Stimulated activated naive CD4-positive, alpha-beta T cell (primary cell): ENCODE measurements at places on chromosomes 11 and 22.
A peak's percentile ranks its signal among the peaks of the same experiment; 100 is the strongest.

GRCh38 chr11:71191201-71191600, 61.2 kb downstream of the SHANK2 start:
- no peak for DNase-seq

DNA sequence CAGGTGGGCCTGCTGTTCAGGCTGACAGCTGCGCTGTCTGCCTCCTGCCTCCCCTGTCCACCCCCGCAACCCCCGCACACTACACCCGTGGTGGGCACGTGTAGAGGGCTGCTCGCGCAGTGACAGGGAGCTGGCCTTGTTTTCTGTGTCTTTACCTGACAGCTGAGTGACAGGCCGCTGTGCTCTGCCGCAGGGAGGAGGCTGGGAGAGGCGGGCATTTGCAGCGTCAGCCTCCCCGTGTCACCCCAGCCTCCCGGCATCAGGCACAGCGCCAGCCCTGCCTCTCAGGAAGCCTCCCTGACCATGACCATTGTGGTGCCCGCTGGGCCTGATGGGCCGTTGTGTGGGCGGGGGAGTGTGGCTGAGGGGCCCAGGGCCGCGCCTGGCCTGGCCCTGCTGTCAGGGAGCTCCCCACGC, 32.0 kb upstream of the RELT start:
- DNase-seq: no peak

DNA sequence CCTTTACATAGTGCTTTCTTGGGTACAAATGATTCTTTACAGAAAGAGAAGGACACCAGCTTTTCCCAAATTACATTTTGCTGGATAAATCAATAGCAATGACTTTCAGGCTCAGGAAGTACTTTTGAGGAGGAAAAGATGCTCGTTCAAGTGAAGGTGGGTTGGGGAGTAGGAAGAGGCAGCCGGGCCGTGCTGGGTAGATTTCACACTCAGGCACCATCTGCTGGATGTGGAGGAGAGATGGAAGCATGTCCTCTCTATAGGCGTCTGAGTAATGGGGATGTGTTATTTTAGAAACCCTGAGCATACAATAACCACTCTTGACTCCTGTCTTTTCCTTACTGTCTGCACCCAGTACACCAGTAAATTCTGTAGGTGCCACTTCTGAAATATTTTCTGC, 152.3 kb upstream of the LARGE1 start:
- no peak for DNase-seq

DNA sequence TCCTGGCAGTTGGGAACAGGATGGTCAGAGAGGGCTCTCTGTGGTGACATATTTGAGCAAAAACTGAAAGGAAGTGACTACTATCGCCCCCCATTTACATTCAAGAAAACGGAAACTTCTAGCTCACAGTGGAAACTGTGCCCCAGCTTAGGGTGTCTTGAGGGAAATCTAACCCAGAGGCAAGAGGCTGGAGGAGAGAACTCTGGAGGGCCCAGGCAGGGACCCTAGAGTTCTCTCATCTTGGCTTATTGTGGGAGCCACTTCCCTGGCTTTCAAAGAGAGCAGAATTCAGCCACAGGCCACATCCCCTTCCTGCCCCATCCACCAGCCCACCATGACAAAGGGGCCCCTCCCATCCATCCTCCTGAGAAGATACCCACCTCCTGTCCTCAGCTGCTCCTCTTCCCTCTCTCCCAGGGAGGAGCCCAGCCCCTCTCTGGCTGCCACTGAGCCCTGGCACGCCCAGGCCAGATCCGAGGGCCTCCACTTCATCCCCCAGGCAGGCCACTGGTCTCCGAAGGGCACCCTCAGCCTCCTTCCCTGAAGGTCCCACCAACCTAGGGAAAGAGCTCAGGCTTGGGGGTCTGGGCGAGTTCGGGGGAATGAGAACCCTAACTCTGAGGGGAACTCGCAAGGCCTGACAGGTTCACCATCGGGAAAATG, 1.6 kb upstream of the TMPRSS13 start:
- DNase-seq: no peak

- DNase-seq: peak; percentile 15
These were observed 3.1 kb upstream of the MN1 start for GRCh38 chr22:27804470-27805297.

DNA sequence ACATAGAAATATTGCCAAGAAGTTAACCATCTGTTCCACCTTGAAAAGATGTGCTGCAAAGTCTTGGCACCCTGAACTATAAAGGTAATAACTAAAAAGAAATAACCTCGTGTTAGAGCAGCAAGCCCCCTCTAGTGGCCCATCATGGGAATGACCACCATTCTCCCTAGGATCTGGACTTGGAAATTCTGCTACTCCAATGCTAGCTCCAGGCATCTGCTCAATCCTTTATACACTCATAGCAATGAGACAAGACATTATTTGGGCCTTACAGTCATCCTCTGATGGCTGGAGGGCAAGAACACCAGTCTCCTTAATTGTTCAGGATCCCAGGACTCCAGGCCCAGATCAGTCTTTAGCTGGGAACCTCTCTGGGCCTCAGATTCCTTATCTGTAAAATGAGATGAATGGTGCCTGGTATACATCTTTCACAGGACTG, 76.0 kb downstream of the CWC15 start:
- no peak for DNase-seq

- DNase-seq: no peak
These were observed 103.1 kb upstream of the PITPNB start for GRCh38 chr22:28021998-28022660.

- DNase-seq: no peak
These were observed 9.6 kb upstream of the MMP3 start for GRCh38 chr11:102853055-102853454.

GRCh38 chr11:65773784-65774411, 6.9 kb downstream of the AP5B1 start:
- no peak for DNase-seq

DNA sequence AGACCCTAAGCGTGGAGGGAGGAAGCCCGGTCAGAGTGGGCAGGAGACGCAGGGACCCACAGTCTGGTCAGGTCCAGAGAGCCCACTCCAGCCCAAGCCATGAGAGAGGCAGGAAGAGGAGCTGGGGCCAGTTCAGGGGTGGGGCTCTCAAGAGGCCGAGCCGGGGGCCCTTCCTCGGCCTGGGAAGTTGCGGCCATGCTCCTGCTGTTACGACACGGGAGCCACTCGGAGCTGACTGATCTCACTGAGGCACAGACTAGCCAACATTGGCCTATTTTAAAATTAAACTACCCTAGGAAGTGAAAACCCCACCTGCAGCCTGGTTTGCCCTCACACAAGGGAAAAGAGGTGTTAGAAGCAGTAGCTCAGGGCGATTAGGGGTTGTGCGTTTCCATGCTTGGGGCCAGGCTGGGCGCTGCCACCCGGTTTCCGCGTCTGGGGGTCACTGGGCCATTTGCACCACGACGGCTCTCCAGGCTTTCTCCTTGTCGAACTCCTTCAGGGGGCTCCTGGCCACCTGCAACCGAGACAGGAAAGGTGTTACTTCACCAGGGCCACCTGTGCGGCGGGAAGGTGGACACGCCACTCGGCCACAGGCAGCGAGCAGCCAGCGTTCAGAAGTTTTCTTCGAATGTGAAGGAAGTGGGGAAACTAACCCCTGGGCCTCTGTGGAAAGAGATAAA, 3.2 kb upstream of the TTLL8 start:
- no peak for DNase-seq

DNA sequence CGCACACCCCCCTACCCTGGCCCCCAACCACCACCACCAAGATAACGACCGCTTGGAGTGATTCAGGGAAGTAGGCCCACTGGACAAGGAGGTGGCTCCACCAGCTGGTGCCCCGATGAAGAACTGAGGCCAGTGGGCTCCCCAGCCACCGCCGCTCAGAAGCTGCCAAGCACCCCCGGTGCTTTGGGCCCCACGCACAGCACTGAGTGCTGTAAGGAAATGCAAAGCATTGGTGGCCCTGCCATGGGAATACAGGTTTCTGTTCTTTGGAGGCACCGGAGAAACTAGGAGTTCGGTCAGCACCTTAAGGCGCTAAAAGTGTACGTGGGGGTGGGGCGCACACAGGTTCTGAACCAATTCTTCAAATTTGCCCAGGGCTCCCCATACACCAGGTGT, 664 bp upstream of the PRSS23 start:
- DNase-seq: no peak

GRCh38 chr22:26406118-26406517, 22.9 kb upstream of the ASPHD2 start:
- DNase-seq: no peak

DNA sequence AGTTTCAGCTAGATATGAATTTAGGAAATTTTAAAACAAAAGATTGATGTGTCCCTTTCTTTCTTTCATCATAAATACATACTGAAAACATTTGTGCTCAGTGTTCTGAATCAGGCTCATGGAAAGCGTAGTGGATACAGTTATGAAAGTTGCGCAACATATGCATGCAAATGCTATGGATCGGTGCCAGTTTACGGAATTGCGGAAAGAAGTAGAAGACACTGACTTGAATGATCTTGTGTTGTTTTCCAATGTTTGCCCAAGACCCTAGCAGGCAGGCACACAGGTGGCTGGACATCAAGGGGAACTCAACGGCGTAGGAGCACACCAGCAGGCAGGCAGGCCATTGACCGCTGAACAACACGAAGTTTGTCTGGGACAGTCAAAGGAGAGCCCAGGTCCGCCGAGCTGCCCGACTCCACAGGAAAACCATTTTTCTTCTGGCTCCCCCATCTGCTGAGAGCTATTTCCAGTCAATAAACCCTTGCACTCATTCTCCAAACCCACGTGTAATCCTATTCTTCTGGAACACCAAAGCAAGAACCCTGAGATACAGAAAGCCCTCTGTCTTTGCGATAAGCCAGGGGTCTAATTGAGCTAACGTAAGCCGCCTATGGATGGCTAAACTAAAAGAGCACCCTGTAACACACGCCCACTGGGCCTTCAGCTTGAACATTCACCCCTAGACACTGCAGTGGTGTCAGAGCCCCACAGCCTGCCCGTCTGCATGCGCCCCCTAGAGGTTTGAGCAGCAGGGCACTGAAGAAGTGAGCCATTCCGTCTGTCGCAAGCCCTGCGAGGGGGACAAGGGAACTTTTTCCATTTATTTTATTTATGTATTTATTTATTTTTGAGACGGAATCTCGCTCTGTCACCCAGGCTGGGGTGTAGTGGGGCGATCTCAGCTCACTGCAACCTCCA, 7.4 kb upstream of the BIRC3 start:
- no peak for DNase-seq

- no peak for DNase-seq
These were observed 96.3 kb downstream of the SWAP70 start for GRCh38 chr11:9760193-9760575.

DNA sequence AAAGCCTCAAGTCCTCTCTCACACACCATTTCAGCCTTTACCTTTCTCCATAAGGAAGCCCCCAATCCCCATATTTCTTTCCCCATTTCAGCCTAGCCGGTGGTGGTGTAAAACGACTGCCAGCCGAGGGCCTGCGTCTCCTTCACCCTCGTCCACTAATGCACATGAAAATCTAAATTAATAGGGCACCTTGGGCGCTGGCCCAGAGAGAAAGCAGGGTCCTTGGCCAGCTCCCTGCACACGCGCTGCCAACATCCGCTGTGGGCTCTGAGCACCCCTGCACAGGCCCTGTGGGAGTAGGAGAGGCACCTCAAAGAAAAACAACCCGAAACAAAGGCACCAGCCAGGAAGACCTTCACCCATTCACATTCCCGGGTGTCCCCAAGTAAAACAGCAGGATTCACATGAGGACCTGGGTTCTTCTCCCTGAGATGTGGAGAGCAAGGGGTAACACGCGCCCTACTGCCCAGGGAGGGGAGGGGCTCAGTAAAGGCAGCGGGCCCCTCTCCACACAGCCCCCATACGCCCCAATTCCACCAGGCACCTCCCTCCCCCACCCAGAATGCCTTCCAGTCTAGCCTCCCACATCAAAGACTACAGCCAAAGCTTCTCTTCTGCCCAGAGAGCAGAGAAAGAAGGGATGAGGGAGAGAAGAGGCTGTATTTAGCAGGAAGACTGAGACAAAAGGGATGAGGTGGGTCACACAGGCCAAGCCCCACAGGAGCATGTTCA, 79.0 kb downstream of the MICAL3 start:
- DNase-seq: no peak

GRCh38 chr11:87366346-87366745, 328.6 kb downstream of the TMEM135 start:
- no peak for DNase-seq

DNA sequence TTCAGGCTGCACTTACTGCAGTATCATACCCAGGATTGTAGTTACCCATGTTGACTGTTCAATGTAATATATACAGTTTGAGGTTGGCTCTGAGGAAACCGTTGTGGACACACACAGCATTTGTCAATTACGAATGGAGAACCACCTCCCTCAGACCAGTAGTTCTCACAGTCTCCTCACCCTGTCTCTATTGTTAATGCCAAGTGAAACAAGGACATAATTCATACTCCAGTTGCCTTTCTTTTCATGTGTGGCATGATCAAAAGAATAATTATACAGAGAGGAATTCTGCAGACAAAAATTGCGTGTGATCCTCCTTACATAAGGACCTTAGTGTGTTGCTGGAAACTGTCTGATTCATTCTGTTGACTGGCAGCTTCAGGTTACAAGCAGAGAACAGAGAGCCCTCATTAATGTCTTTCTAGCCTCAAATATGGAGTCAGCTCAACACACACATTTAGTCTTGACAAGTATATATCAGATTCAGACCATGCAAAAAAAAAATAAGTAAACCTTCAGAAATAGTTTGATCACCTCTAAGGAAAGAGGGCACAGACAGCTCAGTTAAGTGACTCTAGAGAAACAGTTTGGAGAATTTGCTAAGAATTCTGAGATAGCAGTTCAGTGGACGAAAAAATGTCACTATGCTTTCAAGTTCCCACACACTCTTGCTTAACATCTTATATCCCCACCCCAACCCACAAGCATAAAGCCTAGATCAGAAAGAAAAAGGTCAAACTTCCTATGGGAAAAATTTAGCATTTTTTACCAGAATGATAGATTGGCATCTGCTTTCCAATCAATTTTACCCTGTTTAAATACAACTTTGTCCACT, 96.1 kb downstream of the MAML2 start:
- no peak for DNase-seq

DNA sequence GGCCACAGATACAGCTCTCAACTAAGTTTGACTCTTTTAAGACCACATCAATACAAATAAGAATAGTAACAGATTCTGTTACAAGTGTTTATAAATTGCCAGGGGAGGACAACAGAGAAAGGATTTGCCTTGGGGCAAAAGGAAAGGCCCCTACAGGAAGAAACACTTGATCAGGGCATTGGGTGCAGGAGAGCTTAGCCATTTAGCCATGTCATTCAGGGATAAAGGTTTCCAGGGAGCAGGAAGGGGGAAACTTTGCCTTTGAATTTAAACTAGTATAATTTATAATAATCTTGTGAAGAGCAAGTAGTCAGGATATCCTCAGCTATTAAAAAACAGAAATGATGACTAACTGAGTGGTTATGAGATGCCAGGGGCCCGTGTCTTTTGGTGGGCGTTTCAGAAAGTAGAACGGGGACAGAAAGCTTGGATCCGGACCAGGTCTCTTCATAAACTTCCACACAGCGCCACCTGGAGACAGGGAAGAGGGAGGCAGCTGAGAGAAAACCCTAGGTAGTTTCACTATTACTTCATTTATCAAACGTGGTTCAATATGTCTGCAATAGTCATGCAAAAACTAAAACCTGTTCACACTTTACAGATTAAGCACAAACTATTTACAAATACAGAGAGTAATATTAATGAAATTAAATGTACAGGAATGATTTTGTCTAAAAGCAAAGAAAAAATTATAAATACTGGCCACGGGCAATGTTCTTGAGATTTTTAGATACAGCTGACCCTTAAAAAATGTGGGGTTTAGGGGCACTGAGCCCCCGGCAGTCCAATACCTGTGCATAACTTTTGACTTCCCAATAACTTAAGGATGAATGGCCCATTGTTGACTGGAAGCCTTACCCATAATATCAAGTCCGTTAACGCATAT, 11.0 kb upstream of the SLC5A4 start:
- DNase-seq: peak; percentile 37
